ENCODE measurements at places on chromosomes 3 and 15.

- DNase-seq = peak; percentile 23
These were observed 6.6 kb upstream of the SCAP start for GRCh38 chr3:47482366-47482765.

- DNase-seq = no peak
These were observed 12.8 kb downstream of the NXPE3 start for GRCh38 chr3:101791778-101792177.

DNA sequence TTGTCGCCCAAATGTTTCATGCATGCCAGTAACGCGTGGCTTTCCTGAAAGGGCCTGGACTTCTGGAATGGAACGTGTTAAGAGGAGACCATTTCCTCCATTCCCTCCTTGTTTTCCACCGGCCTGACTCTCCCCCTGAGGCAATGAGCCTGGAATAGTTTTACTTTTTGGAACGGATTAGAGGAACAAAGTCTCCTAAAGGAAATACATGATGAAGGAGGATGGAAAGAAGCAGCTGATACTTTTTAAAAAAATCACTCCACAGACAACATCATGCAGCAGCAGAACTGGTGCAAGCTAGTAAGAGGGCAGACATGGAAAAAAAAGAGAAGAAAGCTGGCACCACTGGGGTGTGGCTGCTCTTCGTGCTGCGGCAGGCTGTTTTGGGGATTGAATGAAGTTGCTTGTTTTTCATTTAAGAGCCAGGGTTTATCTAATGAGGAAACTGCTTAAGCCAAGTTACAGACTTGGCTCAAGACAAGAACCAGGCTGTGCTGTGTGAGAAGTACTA is 3.6 kb upstream of the KBTBD12 start:
- DNase-seq = no peak

- no peak for DNase-seq
These were observed 4.0 kb downstream of the NT5DC2 start for GRCh38 chr3:52529376-52530333.

DNA sequence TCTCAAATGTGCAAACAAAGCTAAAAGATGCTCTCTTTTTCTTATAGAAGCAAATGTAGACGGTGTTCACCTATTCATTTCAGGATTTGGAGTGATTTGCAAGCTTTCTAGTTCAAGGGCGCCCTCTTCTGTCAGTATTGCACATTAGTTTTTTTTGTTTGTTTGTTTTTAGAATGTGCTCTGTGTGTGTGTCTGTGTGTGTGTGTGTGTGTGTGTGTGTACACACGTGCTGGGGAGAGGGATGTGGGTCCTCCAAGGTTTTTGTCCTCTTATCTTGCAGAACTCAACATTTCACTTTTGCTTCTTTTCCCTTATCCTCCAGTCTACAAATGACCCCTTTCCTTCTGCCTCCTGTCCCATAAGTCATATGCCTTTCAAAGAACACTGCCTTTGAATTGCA is 23.5 kb downstream of the DNAH1 start:
- DNase-seq = peak; percentile 15

GRCh38 chr3:162302983-162303624 is 806.5 kb downstream of the OTOL1 start:
- DNase-seq = no peak

GRCh38 chr3:14201940-14202684 is 23.5 kb downstream of the LSM3 start:
- no peak for DNase-seq

DNA sequence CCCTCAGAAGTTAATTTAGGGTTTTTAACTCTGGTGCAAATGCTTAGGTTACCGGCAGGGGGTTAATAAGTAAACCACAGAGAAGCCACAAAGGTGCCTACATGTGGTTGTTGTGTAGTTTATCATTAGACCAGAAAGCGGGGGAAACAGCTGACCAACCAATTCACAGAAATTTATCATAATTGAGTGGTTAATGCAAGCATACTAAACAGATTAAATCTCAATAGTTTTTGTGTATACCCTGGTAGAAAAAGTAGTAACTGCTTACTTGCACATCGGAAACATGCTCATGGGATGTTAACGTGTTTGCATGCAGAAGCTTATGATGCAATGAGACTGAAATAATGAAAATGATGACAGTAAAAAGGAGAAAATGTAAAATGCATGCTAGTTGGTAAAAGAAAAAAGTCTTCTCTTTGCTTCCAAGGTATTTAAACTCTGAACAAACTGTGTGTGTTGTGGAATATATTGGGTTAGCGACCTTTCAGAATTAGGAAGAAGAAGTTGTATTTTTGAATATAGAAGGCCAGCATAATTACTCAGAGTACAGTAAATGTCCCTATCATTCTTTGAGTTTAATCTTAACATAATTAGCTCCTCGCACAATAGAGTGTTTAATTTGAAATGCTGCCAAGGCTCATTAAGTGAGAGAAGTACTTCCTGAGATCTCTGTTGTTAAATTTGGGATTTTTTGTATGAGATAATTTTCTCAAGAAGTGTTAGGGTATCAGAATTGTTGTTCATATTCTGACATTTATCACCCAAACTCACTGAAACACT is 316.2 kb downstream of the PTPRG start:
- DNase-seq = no peak

DNA sequence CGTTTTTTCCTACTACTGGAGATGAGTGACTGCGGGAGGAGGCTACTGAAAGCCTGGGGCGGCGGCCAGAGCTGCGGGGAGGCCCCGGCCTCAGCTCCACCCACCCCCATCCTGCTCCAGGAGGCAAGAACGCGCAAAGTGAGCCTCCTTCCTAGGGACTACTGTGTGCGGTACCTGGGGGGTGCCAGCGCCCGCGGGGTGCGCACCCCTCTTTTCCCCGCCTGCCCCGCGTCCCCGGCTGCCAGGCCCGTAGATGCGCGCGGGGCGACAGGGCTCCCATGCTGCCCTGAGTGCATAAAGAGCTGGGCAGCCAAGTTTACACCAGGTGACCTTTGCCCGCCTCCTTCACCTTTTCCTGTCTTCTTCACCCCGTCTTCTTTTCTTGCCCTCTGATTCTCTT is 2.5 kb upstream of the USF3 start:
- no peak for DNase-seq

- no peak for DNase-seq
These were observed 36.5 kb downstream of the HEG1 start for GRCh38 chr3:125019271-125019670.

DNA sequence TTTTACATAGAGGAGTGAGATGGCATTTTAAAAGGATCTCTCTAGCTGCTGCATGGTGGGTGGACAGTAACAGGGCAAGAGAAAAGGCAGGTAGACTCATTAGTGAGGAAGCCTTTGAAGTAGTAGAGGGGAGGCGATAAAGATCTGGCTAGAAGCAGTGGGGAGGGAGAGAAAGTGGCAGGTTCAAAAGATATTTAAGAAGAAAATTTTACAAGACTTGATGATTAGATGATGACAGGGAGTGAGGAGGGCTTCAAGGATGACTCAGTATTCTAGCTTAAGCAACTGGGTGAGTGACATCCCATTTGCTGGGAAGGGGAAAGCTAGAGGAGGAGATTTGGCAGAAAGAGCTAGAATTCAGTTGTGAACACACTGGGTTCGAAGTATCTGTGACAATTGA is 3.8 kb upstream of the BRPF1 start:
- DNase-seq = no peak

GRCh38 chr3:50338965-50339364 is 1.7 kb downstream of the RASSF1 start:
- DNase-seq = no peak

DNA sequence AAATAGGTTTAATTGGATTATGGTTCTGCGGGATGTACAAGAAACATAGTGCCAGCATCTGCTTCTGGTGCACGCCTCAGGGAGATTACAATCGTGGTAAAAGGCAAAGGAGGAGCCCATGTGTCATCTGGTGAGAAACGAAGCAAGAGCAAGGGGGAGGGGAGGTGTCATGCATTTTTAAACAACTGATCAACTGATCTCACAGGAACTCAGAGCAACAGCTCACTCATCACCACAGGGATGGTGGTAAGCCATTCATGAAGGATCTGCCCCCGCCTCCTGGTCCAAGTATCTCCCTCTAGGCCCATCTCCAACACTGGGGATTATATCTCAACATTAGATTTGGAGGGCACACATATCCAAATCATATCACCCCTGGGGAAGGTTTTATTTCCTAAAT is 42.1 kb upstream of the FGF7 start:
- no peak for DNase-seq

- no peak for DNase-seq
These were observed 289.3 kb downstream of the EPHB1 start for GRCh38 chr3:135084405-135084804.

GRCh38 chr3:49806850-49807249 is 3.8 kb downstream of the INKA1 start:
- DNase-seq = no peak

DNA sequence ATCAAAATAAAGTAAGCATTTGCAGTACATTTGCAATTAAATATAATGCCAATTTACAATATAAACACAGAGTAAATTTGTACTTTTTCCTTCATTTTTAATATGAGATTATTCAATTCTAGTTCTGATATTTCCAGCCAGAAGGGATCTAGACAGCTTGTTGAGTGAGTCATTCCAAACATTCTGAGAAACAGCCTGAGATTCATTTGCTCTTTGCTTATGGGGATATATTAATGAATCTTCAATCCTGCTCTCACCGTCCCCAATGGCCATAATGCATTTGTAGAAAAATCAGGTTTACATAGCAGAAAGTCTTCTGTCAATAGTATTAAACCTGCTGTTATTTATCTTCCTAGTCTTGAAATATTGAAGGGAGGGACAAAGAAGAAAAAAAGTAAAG is 554.2 kb downstream of the TUSC7 start:
- peak; percentile 18 for DNase-seq

DNA sequence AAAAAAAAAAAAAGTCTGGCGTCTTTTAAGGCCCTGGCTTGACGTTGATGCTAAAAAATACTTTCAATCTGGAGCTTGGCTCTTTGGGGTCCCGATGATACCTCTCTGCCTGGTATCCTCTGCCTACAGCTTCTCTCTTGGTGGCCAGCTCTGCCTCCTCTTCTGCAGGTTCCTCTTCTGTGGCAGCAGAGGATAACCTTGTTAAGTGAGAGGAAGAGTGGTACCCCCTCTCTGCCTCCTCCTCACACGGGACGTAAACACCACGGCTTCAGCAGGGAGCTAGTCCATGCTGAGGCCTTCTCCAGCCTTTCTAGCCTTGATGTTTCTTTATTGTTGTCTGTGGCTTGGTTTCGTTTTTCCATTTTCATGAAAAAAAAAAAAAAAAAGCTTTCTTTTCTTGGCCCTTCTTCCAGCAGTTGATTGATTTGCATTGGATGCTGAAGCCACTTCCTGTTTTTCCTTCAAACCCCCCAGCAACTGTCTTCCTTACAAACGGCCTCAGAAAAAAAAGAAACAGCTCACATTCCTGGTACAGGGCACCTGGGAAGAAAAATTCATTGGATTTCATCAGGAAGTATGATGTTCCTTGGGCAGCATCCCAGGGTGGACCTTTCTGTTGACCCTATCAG is 59.7 kb downstream of the RORA start:
- DNase-seq = no peak

GRCh38 chr3:184443364-184443763 is 63.5 kb downstream of the CHRD start:
- no peak for DNase-seq

GRCh38 chr15:85554852-85555521 is 174.6 kb downstream of the AKAP13 start:
- no peak for DNase-seq

DNA sequence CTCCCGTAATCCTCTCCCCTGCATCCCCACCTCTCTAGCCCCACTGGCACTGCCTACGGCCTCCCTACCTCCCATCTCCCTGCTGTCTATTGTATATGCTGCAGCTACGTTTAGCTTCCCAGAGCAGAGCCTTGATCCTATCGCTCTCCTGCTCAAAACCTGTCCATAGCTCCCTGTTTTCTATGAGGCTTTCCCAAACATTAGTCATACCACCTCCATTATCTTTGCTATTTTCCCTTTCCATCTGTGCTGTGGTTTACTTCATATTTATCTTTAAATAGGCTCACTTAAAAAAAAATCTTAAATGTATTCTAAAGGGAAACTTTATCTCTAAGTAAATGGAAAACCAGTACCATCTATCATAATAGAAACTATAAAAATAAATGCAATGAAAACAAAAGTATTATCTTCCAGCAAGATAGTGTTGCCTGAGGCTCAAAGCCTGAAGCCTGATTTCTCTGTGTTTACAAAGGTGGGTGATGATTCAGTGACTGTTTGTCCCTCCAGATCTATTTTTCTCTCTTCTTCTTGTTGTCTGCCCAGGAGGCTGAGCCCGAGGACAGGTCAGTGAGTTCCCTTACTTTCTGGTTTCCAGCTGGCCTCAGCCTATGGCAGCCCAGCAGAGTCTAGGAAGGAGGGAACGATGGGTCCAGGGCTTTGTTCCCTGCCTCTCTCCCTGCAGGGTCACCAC is 397.1 kb upstream of the CFAP20DC start:
- DNase-seq = no peak

GRCh38 chr3:48567090-48567489 is 3.5 kb upstream of the UCN2 start:
- DNase-seq = no peak

- no peak for DNase-seq
These were observed 2.3 kb upstream of the UBE3A start for GRCh38 chr15:25441111-25441510.

GRCh38 chr3:163863146-163863545 is 1215.2 kb downstream of the SI start:
- DNase-seq = no peak

- DNase-seq = no peak
These were observed 44.9 kb downstream of the LPP start for GRCh38 chr3:188198760-188199327.

DNA sequence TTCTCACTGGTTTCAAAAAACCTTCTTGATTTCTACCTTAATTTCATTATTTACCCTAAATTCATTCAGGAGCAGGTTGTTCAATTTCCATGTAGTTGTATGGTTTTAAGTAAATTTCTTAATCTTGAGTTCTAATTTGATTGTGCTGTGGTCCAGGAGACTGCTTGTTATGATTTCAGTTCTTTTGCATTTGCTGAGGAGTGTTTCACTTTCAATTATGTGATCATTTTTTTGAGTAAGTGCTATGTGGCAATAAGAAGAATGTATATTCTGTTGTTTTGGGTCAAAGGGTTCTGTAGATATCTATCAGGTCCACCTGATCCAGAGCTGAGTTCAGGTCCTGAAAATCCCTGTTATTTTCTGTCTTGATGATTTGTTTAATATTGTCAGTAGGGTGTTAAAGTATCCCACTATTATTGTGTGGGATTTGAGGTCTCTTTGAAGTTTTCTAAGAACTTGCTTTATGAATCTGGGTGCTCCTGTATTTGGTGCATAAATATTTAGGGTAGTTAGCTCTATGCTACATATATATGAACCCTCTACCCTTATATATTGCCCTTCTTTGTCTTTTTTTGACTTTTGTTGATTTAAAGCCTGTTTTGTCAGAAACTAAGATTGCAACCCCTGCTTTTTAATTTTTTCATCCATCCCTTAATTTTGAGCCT is 158.4 kb upstream of the TPRG1 start:
- no peak for DNase-seq

DNA sequence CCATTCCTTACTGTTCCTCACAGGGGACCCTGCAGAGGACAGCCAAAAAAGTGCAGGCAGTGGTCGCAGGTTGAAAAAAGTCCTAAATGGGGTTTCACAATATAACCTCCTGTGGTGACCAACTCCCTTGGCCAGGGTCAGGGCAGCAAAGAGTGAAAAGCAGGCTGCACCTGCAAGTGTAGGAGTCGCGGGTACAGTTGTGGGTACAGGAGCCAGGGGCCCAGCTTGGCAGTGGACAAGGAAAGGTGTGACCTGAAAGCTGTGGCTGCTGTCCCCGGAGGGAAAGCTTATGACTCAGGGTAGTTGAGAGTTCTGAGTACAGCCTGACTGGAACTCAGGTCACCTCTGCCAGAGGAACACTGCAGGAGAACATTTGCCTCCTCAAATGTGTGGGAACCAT is 1114.1 kb downstream of the ROBO2 start:
- DNase-seq = no peak
